ENCODE measurements at places on chromosomes 3 and 15.

DNA sequence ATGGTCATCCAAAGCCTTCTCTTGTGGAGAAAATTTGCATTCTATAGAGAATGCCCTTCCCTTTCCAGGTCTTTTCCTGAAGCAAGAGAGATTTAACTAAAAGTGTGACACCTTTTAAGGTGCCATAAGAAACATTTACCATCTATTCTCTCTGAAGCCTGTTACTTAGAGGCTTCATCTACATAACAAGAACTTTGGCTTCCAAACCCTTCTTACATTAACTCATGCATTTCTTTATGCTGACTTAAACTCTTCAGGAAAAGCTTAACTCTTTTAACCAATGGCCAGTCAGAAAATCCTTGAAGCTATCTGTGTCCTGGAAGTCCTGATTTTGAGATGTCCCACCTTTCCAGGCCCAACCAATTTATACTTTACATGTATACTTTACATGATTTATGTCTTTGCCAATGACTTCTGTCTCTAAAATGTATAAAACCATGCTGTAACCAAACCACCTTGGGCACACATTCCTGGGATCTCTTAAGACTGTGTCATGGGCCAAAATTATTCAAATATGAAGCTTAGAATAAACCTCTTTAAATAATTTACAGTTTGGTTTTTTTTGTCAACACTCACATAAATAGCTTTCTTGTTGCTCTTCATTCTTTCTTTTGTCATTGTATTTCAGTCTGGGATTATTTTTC lies 472.6 kb upstream of the NECTIN3 start:
- H3K27ac ChIP-seq, result peak overlapping the region; percentile 94
- DNase-seq, result no peak
- peaks cover 31% of the 10 kb centered on the region for H3K4me1 ChIP-seq
- H3K36me3 ChIP-seq, result peaks cover 32% of the 10 kb centered on the region
- no peaks in the 10 kb centered on the region for H3K27me3 ChIP-seq

GRCh38 chr15:70492240-70493177 lies 270.8 kb downstream of the UACA start:
- H3K27me3 ChIP-seq, result no peaks in the 10 kb centered on the region
- no peaks in the 10 kb centered on the region for H3K36me3 ChIP-seq
- DNase-seq, result no peak
- no peak overlapping the region for H3K4me3 ChIP-seq

DNA sequence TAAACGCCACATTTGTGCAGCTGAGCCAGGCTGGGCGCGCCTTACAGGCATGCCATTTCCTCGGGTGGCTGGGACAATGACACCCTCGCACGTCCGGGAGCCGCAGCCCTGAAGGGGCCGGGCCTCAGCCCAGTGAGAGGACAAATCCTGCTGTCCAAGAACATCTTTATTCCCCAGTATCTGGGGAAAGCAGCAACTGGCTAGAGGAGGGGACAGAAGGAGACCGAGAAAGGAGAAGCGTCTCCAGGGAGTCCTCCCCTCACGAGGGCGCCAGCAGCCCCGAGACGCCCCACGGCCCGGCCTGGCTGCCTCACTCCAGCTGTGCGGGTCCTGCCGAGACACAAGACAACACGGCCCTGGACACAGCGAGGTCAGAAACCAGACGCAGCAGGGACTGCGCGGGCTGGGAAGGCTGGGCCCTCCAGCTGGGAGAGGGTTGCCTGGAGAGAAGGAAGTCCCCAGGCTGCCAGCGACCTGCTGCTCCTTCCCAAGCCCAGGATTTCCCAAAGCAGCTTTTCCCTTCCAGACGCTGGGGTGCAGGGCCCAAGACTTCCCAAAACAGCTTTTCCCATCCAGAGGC lies 130.2 kb downstream of the CHSY1 start:
- H3K27ac ChIP-seq, result no peak overlapping the region
- H3K4me3 ChIP-seq, result no peak overlapping the region
- no peaks in the 10 kb centered on the region for H3K27me3 ChIP-seq
- DNase-seq, result peak; percentile 71
- peaks cover 29% of the 10 kb centered on the region for H3K4me1 ChIP-seq

DNA sequence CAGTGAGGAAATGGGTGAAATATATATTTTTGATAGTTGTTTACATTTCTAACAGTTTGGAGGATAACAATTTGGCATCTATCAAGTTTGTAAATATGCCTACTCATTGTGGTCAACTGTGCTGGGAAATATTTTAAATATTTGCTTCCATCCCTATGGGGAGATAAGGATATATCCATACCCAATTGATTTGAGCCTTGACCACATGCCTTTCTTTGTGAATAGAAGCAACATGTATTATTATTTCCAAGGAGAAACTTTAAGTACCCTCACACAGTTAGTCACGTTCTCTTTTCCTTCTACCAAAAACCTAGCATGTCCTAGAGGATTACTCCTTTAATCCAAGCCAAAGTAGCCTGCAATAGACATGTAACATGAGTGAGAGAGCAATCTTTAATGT lies 245.4 kb upstream of the CBLB start:
- H3K4me1 ChIP-seq, result no peaks in the 10 kb centered on the region
- H3K4me3 ChIP-seq, result no peak overlapping the region
- DNase-seq, result no peak
- no peak overlapping the region for H3K27ac ChIP-seq
- peaks cover 7% of the 10 kb centered on the region for H3K36me3 ChIP-seq
- no peaks in the 10 kb centered on the region for H3K27me3 ChIP-seq

DNA sequence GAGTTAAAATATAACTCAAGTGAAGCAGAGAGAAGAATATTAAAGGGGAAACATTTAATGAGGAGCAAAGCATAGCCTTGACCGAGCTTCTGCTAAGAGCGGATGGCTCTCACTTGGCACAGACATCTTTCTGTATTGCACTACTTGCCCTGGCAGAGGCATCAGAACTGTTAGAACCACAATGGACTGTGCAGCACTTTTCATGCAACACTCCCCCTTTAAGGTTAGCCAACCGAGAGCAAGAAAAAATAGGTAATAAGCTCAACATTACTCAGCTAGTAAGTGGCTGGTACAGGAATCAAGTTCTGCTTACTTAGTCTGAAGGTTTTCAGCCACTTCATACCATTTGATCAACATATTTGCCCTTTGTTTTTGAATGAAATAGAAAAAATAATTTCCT lies 33.7 kb downstream of the CRTC3 start:
- peaks cover 8% of the 10 kb centered on the region for H3K4me1 ChIP-seq
- H3K36me3 ChIP-seq, result no peaks in the 10 kb centered on the region
- DNase-seq, result no peak
- H3K27ac ChIP-seq, result no peak overlapping the region
